ENCODE measurements at places on chromosomes 16 and 17.

GRCh38 chr17:62067165-62068145 lies 2.4 kb upstream of the MED13 start:
- no peak for DNase-seq

DNA sequence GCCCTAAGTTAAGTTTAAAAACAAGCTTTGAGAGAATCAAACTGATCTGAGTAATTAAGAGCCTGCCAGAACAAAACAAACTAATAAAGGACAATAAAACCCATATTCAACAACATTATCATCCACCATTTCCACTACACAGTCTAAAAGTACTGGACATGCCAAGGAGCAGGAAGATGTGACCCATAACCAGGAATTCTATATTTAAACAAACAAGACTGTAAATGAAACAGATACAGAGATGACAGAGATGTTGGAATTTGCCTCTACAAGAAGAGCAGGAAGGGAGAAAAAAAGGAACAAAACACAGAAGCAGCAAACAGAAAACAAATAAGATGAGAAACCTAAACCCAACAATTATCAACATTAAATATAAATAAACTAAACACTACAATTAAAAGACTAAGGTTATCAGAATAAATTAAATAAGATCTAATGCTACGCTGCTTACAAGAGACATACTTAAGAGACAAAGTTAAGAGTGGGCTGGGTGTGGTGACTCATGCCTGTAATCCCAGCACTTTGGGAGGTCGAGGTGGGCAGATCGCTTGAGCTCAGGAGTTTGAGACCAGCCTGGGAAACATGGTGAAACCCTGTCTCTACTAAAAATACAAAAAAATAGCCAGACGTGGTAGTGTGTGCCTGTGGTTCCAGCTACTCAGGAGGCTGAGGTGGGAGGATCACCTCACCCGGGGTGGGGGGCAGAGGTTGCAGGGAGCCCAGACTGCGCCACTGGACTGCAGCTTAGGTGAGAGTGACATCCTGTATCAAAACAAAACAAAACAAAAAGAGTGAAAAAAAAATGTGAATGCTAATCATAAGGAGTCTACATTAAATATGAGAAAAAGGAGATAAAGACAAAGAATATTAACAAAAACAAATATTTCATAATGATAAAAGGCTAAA lies 50.6 kb downstream of the CREBBP start:
- DNase-seq, result no peak

GRCh38 chr16:29858149-29858849 lies 4.7 kb downstream of the CDIPT start:
- no peak for DNase-seq

DNA sequence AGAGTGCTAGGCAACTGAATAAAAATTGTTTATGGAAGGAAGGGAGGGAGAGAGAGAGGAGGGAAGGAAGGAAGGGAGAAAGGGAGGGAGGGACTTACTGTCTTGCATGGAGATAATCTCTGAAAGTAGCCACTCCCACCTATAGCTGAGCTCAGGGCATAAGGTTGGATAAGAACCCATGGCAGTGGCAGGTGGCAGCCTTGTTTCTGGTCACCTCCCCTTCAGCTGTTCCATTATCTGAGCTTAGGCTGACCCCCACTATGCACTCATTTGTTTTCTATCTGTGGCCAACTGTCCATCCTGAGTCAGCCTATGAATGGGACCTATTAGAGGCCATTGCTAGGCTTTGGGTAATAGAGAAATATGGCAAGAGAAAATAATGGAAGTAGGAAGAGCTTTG lies 25.3 kb upstream of the MTMR4 start:
- no peak for DNase-seq

DNA sequence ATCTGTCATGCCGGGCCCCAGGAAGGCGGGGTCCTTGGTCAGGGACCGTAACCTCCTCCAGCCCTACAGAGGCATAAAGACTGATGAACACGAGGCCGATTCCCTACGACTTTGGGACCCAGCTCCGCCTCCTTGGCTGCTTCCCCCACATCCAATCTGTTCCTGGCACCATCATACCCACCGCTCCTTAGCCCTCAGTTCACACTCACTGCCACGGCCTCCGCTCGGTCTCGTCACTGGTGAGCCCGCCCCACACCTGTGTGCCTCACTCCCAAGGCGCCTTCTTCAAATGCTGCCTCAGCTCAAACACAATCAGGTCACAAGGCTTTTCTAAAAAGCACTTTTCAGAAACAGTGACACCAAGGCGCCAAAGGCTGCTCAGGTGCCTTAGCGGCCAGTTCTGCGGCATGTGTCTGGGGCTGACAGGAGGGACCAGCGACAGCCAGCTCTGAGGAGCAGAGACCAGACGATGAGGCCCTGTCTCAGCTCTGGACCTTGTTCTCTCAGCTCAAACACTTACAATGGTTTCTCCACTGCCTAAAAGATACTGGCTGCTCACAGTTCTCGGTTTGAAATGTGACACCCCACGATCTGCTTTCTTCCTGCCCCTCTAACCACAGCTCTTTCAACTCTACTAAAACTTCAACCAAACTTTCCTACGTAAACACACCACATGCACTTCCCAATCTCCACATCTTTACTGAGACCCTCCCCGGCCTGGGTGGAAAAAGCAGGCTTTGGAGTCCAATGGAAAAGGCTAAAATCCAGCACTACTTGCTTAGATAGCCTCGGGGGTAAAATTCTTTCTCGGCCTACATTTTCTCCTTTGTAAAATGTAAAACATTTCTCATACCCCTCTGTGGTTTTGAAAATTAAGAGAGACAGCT lies 33.2 kb downstream of the CYB5D2 start:
- peak; percentile 36 for DNase-seq

GRCh38 chr16:11198828-11199227 lies 57.2 kb downstream of the SOCS1 start:
- no peak for DNase-seq

DNA sequence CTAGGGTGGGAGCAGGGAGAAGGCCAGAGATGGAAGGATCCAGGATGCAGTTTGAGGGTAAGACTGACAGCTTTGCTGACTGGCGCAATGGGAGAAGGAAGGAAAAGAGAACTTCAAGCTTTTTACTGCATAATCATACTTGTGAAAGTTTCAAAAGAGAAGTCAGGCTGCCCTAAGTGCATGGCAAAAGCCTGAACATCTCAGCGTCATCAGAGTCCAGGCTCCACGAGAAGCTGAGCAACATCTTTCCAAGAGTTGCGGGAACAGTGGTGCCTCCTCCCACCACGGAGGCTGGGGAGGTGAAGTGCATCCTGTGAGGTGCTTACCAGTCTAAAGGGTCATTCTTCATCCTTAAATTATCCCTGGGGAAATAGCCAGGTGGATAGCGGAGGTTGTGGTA lies 26.9 kb upstream of the SLC38A8 start:
- DNase-seq, result no peak

DNA sequence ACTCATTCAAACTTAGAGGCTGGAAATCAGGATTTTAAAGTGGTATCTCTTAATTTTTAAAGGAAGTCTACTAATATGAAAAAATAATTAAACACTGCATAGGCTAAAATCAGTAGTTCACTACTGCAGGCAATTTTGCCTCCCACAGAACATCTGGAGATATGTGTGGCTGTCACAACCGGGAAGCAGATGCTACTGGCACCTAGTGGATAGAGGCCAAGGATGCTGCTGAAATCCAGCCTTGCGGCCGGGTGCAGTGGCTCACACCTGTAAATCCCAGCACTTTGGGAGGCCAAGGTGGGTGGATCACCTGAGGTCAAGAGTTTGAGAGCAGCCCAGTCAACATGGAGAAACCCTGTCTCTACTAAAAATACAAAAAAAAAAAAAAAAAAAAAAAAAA lies 473.9 kb downstream of the XYLT1 start:
- DNase-seq, result no peak

DNA sequence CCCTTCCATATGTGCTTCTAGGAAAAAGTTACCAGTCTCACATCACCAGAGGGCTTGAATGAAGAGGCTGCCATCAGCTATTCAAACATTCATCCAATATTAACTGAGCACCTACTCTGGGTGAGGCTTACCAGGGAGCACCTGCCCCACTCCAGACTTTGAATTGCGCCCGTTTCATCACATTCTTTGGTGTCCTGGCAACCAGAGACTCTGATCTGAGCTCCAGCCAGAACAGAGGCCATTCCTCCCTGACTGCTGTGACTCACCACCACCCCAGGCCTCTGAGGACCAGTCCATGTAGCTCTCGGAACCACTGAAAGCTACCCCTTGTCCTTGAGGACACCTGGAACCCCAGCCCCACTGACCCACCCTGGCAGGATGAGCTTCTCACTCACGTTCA lies at the start of gene C16orf96:
Gene C16orf96 (plus strand): TSS at position 229 of the 400 bp plus-strand sequence. CDS start 150 bp downstream, at position 379.
- no peak for DNase-seq

- DNase-seq, result no peak
Observed at GRCh38 chr17:75075597-75076336, 12.0 kb upstream of the SLC16A5 start.

DNA sequence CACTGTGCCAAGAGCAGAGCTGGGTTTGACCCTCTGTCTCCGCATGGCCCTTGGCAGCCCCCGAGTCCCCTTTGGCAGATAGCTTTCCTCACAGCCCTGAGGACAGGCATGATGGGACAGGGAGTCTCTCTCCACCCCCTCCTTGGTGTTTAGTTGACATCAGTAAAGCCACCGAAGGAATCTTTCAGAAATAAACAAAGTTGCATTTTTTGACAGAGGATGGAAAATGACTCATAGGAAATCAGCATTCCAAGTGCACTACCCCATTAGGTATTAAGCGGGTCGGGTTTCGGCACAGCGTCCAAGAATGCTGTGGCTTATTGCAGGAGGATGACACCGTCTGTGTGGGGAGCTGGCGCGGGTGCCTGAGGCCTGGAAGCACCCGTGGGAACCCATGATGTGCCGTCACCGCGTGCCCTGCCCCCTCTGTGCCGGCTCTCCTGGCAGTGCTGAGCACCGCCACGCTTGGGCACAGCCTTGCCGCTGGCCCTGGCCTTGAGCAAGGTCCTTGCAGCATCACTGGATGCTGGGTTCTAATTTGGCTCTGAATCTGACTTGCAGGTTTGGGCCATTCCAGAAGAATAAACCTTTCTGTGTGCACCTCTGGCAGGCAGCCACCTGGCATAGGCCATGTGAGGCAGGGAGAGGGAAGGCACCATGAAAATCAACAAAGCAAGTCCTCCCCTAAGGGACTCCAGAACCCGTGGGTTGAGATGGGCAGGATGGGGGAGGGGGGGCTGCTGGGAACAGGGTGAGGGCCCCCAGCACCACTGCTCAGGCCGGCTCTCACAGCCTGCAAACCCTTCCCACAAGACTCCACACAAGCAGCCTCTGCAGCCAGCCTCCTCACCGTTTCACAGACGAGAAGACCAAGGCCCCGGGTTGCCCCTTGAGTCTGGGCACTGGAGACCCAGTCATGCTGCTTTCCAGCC lies 50.5 kb upstream of the ZNF469 start:
- DNase-seq, result no peak

- DNase-seq, result no peak
Observed at GRCh38 chr16:64358291-64358690, 763.6 kb downstream of the CDH11 start.

- DNase-seq, result peak; percentile 43
Observed at GRCh38 chr16:57185446-57185944, 344 bp downstream of the PSME3IP1 start.

- DNase-seq, result peak; percentile 46
Observed at GRCh38 chr16:53098526-53099317, 43.9 kb downstream of the CHD9 start.

DNA sequence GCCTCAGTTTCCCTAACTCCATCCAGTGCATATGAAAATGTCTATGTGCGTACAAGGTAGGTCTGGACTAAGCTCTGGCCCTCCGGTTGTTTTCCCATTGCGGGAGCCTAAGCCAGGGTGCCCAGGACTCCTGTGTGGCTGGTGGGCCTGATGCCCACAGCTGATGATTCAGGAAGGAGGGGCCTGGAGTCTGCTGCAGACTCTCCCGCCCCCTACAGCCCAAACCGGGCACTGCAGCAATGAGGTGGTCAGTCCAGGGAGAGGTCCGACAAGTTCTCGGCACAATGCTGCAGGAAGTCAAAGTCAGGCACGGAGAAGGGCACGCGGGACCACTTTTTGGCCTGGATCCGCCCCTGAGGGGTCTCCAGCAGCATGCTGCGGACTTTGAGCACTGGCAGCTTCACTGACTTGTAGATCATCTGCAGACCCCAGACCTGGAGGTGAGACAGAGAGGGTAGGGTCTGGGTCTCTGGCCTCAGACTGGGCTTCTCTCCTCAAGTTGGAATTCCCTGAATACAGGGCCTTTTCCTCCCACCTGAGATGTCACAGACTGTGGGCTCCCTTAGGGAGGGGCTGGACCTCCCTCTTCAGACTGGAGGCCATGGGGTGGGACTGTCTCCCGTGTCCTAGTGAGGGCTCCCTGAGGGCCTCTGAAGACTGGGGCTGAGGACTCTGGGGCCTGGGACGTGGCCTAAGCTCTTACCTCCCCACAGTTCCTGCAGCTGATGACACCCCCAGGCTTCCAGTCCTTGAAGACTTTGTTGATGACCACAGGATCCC lies 3.4 kb upstream of the ZNF385C start:
- DNase-seq, result peak; percentile 59

DNA sequence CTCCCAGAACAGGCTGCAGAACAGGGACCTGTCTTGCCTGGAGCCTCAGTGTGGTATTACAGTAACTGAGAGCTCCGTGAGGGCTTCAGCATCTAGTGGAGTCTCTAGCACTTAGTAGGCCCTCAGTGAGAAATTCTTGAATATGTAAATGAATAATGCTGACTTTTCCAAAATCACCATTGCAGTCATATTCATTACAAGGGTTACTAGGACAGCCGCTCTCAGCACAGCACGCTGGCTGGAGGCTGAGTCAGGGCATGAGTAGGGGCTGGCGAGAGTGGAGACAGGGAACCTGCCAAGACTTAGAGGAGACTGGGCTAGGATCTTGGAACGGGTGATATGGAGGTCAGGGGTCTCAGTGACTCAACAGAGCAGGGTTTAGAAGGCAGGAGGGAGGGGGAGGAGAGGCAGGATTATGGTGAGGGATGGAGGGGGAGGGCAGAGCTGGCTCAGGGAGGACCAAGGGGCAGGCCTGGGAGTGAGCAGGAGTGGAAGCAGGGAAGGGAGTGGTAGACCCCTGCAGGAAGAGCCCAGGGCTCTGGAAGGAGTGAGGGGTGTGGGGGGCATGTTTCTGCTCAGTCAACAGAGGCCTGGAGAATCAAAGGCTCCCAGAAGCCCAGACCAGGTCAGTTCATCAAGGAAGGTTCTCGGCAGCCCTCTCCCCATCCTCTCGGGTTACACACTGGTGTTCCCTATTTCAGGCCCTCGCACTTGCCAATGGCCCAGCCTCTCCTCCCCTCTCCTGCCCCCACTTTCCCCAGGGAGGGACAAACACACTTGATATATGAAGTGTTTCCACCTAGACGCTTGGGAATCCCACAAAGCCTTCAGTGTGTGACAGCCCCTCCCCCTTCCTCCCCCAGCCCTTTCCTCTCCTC lies 42.3 kb downstream of the FZD2 start:
- no peak for DNase-seq

DNA sequence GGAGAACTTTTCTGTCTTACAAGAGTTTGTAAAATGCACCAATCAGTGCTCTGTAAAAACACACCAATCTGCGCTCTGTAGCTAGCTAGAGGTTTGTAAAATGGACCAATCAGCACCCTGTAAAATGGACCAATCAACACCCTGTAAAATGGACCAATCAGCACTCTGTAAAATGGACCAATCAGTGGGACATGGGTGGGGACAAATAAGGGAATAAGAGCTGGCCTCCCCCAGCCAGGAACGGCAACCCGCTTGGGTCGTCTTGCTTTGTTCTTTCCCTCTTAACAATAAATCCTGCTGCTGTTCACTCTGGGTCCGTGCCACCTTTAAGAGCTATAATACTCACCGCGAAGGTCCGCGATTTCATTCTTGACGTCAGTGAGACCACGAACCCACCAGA lies 18.5 kb upstream of the KCNG4 start:
- no peak for DNase-seq

Measured in CD8-positive, alpha-beta memory T cell (primary cell).